Stimulated activated CD4-positive, alpha-beta T cell treated with anti-CD3 and anti-CD28 coated beads, Interleukin-1b, Interleukin-23, amount 100 ng/mL, for 48 hours (primary cell): ENCODE measurements at places on chromosomes 7 and 10.
A peak's percentile ranks its signal among the peaks of the same experiment; 100 is the strongest.

- DNase-seq: no peak
Observed at GRCh38 chr7:44767912-44768627, 19.4 kb downstream of the ZMIZ2 start.

DNA sequence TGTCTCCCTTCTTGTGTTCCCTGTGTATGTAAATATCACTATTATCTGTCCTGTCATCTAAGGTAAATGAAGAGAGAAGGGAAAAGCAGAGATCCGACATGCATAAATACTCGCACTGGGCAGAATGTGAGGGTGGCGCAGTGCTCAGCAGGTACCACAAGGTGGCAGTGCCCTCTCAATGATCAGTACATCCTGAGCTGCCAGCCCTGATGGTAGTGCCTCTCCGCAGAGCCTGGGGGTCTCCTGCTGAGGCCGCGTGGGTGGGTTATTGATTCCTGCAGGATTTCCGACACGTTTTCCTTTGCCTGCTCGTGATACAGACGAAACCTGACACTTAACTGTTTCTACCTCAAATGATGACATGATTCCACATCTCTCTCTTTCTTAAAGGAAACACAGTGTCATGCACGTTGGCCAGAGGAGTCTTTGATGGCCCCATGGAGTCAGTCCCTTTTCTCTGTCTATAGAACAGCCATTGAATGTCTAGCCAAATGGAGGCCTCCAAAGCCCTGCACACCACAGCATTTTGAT, 19.8 kb downstream of the RGR start:
- DNase-seq: peak; percentile 72

DNA sequence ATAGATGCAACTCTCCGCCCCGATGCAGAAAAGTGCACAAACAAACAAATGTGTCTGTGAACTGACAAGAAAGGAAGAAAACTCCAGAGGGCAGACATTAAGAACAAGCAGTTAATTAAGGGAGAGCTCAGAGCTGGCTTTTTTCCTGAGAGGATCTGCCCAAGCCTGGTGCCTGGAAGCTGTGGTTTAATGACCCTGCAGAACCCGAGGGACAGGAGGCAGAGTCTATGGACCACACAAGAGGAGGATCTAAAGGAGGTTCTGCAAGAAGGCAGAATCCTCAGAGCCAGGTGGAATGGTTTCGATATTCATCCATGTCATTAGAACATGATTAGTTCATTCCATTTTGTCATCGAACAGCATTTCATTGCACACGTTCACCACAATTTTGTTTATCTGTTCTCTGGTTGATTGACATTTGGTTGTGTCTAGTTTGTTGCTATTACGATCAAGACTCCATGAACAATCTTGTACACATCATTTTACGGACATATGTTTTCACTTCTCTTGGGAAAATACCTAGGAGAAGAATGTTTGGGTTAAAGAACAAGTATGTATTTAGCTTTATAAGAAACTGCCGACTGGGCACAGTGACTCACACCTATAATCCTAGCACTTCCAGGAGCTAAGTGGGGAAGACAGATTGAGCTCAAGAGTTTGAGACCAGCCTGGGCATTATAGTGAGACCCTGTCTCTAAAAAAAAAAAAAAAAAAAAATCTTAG, 560.2 kb downstream of the CALN1 start:
- DNase-seq: no peak

- no peak for DNase-seq
Observed at GRCh38 chr10:100838986-100839385, 73.8 kb upstream of the SLF2 start.

- DNase-seq: no peak
Observed at GRCh38 chr10:46553238-46554049, 3.0 kb downstream of the GPRIN2 start.

- DNase-seq: no peak
Observed at GRCh38 chr10:77702166-77702565, 64.6 kb upstream of the KCNMA1 start.

DNA sequence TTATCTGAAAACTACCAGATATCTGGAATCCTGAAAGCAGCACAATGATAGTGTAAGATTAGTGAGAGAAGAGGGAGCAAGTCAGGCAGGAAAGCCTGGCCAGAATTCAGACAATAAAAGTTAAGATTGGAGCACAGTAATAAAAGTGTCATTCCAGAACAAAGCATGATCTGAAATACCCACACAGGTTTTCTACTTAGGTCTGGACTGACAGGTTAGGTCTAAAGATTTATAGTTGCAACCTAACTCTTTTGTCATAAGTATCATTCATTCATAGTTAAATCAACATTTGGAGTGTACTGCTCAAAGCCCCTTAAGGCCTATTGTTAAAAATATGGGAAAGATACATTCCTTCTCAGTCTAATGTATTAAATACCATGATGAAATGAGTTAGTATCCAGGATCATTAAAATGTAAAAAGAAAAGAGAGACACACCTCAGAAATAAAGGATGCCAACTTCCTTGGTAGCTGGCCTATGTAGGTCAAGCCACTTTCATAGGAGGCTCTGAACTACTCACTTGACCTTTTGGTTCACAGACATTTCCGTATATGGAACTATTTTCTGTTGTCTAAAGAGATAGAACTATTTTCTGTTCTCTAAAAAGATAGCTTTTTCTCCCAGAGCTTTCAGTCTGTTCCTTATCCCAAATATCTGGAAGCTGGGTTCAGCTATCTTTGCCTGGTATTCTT, 105.2 kb downstream of the FAS start:
- DNase-seq: no peak

DNA sequence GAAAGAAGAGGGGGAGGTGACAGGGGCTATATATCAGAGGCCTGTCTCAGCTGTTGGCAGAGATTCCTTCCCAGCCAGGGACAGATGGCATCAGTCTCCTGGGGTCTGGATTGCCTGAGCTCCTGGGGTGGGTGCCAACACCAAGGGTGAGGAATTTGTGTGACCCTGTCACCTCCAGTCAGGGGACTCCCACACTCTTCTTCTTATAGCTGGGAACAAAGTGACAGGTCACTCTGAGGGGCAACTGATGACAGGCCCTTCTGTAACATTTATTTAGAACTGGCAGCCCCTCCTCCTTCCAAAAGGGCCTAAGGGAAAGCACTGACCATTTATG, 53.7 kb upstream of the DUSP5 start:
- no peak for DNase-seq

- no peak for DNase-seq
Observed at GRCh38 chr10:74934100-74934812, 107.9 kb downstream of the KAT6B start.

DNA sequence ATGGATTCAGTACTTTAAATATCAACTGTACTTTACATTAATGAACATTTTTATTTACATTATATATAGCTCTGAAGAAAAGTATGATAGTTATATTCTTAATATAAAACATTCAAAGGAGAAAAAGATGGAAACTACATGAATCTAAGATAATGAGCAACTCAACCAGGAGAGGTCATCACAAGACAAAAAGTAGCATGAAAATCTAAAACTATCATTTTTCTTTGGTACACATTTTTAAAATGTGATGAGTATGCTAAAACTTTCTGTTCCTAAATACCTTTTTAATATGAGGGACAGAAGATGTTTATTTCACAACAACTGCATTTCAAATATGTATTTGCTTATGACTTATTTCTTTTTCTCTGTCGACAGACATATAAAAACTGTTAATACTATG, 2.4 kb downstream of the CNTNAP2 start:
- no peak for DNase-seq

- DNase-seq: no peak
Observed at GRCh38 chr7:131636092-131636491, 79.7 kb upstream of the PODXL start.

DNA sequence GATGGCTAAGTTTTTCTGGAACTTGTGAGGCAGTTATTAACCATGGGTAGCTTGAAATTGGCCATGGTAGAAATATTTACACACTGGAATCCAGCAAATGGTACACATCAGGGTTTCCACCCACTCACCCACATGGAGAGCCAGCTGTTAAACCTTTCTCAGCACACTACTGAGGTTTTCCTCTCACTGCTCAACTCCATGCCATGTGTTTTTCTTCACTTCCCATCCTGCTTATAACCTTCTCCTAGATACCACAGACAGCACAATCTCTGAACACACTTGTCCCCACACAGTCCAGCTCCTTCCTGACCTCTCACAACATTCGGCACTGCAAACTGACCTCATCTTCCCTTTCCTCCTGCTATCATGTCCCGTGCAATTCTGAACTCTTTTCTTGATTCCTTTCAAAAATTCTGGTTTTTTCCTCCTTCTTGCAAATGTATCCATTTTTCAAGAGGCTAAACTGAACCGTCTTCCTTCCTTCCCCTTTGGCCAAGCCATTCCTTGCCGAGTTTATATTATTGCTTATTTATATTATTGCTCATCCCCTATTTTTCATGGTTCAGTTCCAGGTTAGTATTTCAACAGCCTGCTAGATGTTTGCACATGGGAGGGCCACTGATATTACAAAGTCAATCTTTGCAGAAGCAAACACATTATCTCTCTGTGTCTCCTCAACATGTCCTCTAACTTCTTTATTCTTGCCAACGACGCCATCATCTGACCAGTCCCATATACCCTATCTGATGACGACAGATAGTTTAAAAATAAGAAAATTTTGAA, 606.4 kb downstream of the SORCS1 start:
- no peak for DNase-seq

GRCh38 chr10:132878730-132879407, 63.5 kb downstream of the CFAP46 start:
- no peak for DNase-seq

DNA sequence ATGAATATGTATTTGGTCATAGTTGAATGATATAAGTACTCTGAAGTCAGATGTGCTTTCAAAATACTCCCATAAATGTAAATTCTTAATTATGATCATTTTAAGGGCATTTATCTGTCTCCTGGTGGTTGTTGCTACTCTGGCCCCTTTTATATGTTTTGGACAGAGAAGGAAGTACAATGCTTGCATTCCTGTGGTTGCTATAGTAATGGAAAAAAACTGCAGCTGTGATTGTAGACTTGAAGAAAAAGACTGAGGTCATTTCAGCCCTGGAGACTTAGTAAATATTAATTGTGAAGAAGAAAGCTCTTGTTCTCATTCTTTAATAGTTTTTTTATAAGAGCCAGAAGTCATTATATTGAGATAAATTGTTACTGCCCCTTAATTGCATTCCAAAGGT, 70.2 kb upstream of the FERD3L start:
- no peak for DNase-seq

DNA sequence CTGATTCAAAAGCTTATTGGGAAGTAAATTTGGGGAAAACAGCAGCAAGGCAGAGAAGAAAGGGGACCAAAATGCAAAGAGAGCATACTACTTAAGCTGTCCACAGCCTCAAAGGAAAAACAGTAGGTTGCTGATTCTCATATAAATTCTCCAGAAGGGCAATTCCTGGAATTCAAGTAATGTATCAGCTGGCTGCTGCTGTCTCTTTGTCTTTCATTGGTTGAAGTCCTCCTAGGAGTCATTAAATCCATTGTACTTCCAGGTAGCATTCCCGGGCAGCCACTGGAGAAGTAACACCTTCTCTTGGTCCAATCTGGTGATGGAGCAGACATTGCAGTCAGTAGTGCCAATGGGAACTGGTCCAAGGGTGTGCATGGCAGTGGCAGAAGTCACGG, 22.7 kb downstream of the BET1 start:
- no peak for DNase-seq

DNA sequence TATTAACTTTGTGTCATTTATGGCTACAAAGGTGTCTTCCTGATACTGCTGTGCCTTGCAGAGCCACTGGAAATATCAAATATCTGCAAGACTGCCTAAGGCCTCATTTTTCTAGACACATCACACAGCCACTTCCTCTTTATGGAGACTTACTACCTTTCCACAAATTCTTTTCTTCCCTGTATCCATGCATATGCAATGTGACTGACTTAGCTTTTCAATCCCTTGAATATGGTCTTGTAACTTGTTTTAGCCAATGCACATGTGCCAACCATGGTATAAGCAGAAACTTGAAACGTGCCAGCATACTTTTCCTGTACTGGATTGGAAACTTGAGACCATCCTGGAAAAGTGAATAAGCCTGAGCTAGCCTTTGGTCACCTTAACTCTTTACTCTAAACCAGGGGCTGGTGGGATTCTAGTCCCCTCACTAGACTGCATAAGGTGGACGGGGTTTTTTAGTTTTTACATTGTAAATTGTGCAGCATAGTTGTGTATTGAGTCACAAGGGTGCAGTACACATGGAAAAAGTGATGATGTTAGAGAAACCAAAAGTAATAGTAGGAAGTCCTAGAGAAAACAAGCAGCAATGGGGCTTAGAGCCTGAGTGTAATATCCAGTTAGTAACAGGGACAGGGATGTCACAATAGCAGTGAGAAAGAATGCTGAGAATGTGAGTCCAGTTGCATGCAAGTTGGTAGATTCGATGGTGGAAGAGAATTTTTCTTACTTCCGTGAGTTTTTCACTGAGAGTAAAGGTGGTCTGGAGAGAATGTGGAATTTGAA, 879.5 kb downstream of the SORCS1 start:
- DNase-seq: no peak

GRCh38 chr7:363626-364025, 73.7 kb downstream of the FOXL3 start:
- no peak for DNase-seq

DNA sequence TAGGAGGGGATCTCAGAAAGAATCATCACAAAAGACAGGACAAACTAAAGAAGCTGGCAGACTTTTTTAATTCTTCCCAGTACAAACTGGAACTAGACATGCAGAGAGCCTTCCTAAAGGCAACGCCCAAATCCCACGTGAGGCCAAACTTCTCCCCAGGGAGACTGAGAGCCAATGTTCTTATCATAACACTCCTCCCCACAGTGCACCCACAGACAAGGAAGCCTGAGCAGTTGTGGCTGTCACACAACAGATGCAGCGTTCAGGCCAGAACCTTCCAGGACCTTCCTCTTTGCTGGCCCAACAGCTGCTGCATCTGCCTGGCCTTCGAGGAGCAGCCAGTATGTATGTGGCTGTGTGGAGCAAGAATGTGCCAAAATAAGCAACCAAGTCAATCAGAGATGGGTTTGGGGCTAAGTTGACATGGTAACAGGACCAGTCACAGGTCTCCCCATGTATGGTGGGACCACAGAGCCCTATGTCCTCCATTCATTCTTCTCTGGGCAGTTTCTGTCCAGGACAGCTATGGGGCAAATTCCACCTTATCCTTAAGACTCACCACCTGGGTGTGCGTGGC, 34.9 kb downstream of the SRPK2 start:
- DNase-seq: no peak

DNA sequence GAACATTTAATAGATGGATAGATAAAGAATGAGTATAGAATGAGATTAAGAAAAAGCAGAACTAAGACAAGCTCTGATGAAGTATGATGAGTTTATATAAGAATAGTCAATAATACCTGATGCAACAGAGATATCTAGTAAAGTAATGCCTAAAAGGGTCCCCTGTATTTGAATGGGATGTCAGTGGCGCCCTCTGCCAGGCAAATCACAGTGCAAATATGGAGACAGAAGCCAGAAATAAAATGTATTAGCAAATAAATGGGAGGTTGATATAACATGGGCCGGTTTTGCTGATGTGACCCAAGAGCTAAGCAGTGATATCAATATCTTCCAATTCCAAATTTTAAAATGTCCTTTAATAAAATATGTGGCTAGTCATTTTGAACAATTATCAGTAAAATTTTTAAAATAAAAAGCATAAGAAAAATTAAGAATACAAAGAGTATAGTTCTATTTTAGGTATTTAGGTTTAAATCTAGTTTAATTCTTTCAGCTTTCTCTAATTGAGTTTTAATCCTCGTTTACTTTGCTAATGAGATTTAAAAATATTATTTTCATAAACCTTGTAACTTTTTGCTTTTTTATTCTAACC, 62.6 kb downstream of the ADK start:
- no peak for DNase-seq
